Smooth muscle cell of trachea (primary cell): ENCODE measurements at places on chromosomes 11 and 22. TPM values are rescaled to one million over a fixed set of nuclear protein-coding genes. Genes with fewer than 3 reads are reported as not detected.

ANO5 gene
- not detected in 2 replicates for total RNA-seq

TRIM49 gene
- not detected in 2 replicates for total RNA-seq

PRR33 gene
- total RNA-seq, result not detected in 2 replicates

HPX gene
- total RNA-seq, result 0.44 and 1.7 TPM in 2 replicates

MAPK8IP2 gene
- 0.29 and 0.50 TPM in 2 replicates for total RNA-seq

CLMP gene
- total RNA-seq, result 222 and 262 TPM in 2 replicates

OR2AT4 gene
- not detected in 2 replicates for total RNA-seq

TUG1 gene
- 46.0 and 53.4 TPM in 2 replicates for total RNA-seq

APIP gene
- 20.3 and 30.4 TPM in 2 replicates for total RNA-seq

TNNI2 gene
- total RNA-seq, result not detected in 2 replicates

UCP3 gene
- total RNA-seq, result 0.33 and 1.5 TPM in 2 replicates

TEX54 gene
- not detected in 2 replicates for total RNA-seq

GRM5 gene
- total RNA-seq, result not detected in 2 replicates

ANO3 gene
- 0.33 and 1.9 TPM in 2 replicates for total RNA-seq

PHOX2A gene
- total RNA-seq, result not detected in 2 replicates

RIMBP3C gene
- 0.15 and 0.66 TPM in 2 replicates for total RNA-seq

OR52A1 gene
- not detected in 2 replicates for total RNA-seq
